ENCODE measurements at places on chromosomes 5 and 9.

- no peak for DNase-seq
These were observed 62.1 kb upstream of the TRPC7 start for GRCh38 chr5:136427426-136427825.

DNA sequence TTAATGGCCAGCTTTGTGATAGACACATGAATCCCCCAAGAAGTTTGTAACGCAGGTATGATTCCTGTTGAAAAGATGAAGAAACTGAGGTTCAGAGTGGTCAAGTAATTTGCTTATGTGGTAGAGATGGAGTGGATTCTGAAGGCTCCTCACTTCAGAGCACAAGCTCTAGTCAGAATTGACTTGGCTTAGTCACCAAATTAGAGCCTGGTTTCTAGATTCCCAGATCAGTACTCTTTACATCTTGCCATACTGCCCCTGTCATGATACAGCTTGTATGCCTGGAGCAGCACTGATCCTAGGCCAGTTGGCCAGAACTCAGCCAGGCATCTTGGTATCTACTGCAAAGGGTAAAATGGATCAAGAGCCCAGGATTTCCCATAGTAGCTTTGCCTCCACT lies 284.4 kb upstream of the RFX3 start:
- DNase-seq = no peak

DNA sequence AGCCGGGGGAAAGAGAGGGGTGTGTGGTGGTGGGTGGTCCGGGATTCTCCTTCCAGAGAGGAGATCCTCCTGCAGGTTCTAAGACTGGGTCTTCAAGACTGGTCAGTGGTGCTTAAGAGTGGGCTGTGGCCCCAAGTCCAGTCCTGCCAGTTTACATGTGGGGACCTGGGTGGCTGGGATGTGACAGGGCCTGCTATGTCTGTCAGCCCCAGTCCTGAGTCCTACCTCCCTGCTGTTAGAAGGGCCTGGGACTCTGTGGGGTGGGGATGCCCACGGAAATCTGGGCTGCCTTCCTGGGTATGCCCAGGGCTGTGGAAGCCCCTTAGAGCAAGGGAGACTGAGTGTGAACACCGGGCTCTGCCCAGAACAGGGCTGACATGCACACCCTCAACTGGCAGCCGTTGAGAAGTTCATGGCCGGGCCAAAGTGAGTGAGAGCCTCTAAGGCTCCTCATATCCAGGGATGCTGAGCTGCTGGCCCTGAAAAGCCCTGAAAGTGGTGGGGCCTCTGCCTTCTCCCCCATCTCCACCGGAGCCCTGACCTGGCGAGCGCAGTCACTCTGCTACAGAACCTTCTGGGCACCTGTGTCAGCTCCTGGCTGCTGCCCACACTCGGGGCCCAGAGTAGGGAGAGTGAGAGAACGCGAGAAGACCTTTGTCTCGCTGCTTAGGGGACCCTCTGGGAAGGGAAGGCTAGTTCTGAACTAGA lies 1.7 kb downstream of the PHF2 start:
- DNase-seq = no peak

- no peak for DNase-seq
These were observed 21.0 kb downstream of the ATOX1 start for GRCh38 chr5:151737431-151737830.

DNA sequence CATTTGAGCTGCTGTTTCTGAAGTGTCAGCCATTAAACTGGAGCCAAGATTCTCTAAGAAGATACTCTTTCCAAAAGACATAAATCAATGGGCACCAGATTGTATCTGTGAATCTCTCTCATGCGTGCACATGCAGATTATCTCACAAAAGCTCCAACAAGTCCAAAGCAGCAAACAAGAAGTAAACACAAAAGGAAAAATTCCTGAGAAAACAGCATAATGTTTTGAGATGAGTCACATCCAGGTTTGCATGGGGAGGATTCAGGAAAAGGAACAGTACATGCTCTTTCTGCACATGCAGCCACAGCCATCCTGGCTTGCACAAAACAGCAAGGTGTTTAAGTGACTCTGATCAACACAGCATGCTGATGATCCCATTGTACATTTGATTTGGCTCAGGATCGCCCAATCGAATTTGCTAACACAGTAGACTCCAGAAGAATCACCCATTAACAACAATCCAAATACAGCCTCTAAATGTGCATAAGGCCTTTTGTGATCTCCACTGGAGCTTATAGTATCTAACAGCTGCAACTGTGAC lies 143.1 kb downstream of the ELAVL2 start:
- peak; percentile 54 for DNase-seq

DNA sequence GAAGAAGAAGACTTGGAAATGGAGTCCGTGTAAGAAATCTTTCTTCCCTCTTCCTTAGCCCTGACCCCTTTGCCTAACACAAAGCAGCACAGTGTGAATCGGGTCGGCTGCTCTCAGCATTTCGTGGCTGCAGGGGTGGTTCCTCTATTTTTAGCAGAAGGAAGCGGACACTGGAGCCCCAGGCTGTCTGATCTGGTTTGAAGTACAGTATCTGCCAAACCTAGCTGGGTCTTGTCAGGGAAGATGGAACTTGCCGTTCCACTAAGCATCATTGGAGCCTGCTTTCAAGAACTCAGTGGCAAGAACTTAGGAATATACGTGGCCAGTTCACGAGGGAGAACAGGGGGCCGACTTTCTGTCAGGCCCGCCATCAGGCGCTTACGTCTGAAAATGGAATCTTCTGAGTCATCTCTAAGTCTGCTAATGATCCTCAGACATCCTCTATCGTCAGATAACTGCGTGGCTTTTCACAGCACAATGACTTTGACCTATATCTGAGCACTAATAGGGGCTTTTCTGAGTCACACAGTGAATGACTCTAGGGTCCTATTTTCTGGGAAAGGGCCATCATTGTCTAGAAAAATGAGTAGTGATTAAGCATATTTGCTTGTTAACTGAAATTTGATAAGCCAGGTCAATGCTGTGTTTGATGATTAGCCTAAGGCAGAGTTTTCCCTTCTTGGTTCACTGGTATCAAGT lies 43.3 kb upstream of the NCS1 start:
- no peak for DNase-seq

All from NCI-H2081 treated with DMSO at 0.1 percent for 48 hours (cell line).